GM12892 (cell line): ENCODE measurements at places on chromosomes 7 and 10.

- no peak for DNase-seq
These were observed 10.0 kb downstream of the NCAPG2 start for GRCh38 chr7:158694650-158695049.

DNA sequence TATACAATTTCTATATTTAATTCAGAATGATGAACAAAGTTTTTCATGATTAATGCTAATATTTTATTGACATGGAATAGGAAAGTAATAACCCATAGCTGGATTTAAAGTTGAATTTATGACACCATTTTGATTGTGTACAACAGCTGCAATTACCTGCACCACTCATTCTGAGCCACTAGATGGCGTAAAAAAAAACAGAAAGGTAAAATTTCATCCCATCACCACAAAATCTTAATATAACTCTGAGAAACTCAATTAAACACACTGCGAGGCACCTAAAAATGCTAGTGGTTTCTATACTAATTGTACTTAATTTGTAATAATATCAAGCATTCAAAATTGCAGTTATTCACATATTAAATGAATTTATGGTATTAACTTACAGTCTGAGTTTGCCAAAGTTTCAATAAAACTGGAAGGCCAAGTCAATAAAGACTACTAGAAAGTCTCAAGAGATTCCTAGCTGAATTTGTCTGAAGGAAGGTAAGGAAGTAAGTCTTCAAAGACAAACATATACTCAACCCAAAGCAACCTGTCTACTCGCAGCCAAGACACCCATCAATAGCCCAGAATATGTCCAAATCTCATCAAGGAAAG lies 182.5 kb downstream of the SKAP2 start:
- no peak for DNase-seq

GRCh38 chr10:50929670-50930069 lies 44.2 kb upstream of the A1CF start:
- no peak for DNase-seq

DNA sequence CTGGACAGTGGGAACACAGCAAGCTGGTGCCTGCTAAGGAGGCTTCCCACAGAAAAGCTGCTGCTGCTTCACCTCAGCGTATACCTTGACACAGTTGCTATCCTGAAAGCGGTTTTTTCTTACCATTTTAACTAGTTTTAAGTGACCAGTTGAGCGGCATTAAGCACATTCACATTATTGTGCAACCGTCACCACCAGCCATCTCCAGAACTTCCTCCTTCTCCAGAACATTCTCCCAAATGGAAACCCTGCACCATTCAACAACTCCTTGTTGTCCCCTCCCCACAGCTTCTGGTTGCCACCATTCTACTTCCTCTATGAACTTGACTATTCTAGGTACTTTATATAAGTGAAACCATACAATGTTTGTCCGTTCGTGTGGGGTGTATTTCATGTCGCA lies 169.9 kb downstream of the SNX10 start:
- no peak for DNase-seq

- DNase-seq, result no peak
These were observed 6.4 kb downstream of the LFNG start for GRCh38 chr7:2525658-2526630.

GRCh38 chr10:61634746-61635145 lies 28.0 kb upstream of the CABCOCO1 start:
- DNase-seq, result no peak

DNA sequence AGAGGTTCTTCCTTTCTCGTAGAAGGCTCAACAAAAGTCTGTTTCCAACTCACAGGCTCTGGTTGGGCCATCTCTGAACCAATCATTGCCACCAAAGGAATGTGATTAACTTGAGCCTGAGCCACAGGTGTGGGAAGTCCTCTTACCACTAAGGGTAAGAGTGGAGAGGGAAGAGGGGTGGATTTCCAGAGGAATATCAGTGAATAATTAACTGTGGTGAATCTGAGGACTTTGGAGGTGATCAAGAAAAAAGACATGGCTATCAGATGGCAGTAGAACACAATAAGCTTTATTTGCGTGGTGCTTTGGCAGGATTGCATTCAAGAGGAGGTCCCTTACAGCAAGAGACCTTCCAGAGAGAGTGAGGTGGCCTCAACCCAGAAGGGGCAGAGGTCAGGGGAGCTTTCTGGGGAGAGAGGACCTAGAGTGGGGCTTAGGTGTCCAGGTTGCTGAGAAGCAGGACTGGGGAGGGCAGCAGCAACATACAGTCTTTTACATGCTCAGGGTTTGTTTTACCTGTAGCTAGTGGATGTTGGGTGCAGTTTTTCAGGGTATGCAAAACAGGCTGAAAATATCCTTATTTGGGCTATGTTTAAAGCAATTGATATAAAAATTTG lies 61.4 kb downstream of the BBS9 start:
- DNase-seq, result no peak

DNA sequence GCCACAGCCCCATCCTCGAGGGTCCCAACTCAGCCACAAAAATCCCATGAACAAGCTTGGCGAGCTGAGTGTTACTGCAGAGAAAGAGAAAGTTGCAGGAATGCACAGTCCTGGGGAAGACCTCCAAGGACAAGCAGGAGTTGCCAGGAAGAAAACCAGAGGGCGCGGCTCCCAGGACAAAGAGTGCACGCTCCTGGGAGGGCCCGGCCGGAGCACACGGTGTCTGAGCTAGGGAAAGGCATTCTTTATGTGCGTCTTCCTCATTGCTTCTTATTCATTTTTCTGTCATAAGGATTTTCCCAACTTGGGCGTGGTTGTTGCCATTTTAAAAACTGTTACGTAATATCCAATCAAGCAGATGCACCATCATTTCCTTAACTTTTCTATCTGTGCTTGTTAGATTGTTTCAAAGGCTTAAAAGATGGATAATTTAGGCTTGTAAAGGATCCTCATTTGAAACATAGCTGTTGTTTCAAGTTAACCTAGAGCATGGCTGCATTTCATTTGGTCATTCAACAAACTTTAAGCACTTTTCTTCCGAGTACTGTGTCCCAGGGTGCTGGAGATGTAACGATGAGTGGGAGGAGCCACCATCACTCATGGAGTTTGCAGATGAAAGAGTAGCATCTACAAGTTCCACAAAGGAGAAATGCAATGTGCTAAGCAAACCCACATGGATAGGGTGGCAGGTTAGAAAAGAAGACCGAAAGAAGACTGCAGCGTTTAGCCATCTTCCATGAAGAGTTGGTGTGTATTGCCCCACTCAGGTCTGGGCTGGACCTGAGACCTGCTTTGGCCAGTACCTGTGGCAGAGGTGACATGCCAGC lies 5.6 kb upstream of the CNPY1 start:
- no peak for DNase-seq
